Fibroblast of mammary gland (primary cell): ENCODE measurements at places on chromosomes 7 and 10.
A peak's percentile ranks its signal among the peaks of the same experiment; 100 is the strongest.

DNA sequence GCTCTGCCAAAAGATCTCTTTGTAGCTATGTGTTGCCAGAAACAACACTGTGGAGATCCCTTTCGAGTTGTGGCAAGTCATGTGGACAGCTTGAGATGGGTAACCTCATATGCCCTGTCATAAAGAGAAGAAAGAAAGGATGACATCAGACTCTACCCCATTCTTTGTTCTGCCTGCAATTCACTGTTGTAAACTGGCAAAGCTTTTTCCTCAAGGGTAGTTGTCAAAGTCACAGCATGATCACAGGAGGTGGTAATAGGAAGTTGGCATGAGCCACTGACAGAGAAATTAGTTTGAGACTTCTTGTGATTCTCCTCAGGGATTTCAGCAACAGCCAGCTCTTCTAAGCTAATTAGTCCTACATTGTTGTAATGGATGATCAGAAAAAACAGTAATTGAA is 19.4 kb upstream of the MINDY3 start:
- DNase-seq: no peak

DNA sequence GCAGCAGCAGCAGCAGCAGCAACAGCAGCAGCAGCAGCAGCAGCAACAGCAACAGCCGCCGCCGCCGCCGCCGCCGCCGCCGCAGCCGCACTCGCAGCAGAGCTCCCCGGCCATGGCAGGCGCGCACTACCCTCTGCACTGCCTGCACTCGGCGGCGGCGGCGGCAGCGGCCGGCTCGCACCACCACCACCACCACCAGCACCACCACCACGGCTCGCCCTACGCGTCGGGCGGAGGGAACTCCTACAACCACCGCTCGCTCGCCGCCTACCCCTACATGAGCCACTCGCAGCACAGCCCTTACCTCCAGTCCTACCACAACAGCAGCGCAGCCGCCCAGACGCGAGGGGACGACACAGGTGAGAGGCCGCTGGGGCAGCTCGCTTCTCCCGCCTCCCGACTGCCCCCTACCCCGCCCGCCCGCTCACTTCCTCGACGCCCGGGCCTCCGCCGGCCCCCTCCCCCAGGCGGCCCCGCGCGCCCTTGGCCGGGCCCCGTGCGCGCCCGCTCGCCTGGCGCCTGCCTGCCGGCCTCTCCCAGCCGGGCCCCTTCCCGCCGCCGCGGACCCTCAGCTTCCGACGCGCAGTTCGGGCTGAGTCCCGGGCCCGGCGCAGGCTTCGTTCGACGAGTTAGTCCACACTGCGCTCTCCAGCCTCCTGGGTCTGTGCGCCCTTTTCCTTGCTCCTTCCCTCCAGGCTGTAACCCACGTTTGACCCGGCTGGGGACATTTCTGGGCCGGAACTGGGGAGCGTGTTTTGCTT is 882 bp downstream of the DLX6 start:
- peak; percentile 15 for DNase-seq

GRCh38 chr7:55129541-55130394 is 111.0 kb downstream of the EGFR start:
- DNase-seq: peak; percentile 82

DNA sequence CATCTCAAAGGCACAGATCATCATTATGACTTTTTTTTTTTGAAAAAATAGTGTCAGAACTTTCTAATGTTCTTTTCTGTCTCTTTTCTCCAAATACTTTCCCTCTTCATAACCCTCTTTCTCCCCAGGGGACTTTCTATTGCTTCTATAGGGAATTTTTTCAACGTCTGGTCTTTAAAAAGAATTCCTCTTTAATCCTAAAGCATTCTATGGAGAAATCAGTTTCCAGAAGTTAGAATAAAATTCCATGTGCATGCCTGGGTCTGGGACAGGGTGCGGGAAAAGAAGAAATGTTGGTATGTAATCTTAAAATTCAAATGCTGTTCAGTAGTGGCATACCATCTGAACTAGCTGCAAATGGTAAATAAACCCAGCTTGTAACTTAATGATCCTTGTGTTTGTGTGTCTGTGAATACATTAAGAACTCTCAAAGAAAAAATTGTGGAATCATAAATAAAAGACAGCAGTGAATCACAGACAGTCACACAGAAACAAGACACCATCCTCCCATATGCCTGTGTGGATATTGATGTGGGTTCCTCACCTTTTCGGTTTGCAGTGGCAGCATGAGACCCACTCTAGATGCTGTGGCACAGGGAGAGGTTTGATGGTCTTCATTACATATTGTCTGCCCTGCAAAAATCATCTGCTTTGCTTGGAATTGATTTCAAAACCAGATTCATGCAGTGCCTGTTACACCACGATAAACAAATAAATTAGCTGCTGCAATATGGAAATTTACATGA is 374.7 kb upstream of the NRP1 start:
- no peak for DNase-seq

DNA sequence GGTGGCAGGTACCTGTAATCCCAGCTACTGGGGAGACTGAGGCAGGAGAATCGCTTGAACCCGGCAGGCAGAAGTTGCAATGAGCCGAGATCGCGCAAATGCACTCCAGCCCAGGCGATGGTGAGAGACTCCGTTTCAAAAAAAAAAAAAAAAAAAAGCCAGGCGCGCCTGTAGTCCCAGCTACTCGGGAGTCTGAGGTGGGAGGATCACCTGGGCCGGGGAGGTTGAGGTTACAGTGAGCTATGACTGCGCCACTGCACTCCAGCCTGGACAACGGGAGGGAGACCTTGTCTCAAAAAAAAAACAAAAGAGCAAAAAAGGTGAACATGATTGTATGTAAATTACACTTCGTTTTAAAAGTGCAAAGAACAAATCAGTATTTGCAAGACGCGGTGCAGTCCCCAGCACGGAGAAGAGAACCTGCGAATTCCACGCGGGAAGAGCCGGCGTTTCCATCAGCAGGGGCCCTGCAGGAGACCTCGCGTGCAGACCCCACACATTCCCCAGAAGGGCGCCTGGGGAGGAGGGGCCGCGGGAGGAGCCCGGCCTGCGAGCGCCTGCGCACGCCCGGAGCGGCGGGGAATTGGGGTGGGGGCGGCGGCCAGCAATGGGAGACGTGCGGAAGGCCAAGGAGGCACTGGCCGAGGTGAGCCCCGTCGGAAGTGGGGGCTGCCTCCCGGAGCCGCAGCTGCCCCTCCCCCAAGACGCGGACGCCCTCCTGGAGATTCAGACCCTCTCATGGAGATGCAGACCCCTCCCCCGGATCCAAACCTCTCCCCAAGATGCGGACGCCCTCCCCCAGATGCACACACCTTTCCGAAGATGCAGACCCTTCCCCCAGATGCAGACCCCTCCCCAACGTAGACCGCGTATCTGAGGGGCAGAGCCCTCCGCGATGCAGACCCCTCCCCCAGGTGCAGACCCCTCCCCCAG is 16.7 kb upstream of the SUN1 start:
- DNase-seq: no peak

DNA sequence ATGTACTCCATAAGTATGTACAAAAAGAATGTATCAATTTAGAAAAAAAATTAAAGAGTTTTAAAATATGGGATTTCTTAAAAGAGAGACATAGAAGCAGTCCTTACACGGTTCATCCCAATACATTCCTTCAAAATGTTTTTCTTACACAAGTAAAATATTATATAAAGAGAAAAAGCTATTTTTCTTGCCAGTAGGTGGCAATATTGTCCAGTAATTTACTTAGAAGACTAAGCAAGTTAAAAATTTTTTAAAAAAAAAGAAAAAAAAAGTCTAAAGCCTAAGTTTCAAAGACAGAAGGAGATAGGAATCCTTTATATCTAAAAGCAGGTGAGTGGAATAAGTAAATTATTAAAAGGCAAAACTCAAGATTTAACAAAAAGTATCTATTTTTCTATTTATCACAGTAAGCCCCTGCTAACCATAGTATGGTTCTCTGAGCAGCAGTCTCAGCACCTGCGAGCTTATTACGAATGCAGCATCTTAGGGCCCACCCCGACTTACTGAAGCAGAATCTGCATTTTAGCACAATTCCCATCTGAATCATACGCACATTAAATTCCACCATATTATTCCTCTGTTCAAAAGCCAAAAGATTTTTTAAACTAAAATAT is 240.6 kb downstream of the DGKI start:
- DNase-seq: peak; percentile 71

GRCh38 chr10:2619916-2620315 is 447.4 kb upstream of the PFKP start:
- DNase-seq: no peak

DNA sequence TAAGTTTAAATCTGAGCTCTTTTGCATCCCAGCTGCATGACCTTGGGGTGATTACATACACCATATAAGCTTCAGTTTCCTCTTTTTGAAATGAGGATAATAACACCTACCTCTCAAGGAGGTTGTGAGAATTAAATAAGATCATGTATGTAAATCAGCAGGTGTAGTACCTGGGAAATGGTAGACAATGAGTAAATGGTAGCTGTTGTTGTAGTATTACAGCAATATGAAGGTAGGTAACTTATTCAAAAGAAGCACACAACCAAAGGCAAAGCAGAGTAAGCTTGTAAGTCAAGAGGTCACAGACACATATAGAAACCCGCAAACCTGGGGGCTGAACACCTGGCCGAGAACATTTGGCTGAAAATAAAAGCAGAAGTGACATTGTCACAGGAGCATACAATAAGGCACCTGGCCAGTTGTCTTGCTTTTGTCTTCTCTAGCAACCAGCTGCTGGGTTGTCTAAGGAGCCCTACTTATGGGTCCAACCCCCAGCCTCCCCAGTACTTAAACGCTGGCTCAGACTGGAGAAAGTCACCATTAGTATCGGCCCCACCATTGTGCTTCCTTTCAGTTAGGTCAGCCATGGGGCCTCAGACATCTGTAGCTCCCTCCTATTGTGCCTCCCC is 203.6 kb upstream of the MKLN1 start:
- no peak for DNase-seq

DNA sequence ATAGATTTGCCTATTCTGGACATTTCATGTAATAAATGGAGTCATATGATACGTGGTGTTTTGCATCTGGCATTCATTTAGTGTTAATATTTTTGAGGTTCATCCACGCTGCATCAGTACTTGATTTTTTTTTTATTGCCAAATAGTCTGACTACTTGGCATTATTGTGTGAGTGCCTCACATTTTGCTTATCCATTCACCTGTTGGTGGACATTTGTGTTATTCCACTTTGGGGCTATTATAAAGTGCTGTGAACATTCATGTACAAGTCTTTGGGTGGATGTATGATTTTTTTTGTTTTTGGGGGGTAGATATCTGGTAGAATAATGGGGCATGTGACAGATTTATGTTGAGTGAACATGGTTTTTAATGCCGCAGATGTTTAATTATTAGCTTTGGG is 19.7 kb downstream of the CUL1 start:
- peak; percentile 23 for DNase-seq

DNA sequence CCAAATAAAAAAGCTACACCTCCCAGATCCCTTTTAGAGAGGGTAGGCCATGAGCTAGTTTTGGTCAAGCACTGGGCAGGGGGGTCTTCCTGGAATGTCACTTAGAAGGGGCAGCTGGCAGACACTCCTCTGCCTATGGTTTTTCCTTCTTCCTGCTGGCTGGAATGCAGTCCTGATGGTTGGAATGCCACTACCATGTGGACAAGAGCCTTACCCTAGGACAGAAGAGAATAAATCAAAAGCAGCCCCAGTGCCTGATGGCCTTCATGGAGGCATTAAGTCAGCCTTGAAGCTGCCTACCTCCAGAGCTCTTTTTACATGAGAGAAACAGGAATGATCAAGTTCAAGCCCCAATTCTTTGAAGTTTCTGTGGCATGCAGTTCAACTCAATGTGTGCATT is 43.5 kb upstream of the SORBS1 start:
- DNase-seq: no peak

DNA sequence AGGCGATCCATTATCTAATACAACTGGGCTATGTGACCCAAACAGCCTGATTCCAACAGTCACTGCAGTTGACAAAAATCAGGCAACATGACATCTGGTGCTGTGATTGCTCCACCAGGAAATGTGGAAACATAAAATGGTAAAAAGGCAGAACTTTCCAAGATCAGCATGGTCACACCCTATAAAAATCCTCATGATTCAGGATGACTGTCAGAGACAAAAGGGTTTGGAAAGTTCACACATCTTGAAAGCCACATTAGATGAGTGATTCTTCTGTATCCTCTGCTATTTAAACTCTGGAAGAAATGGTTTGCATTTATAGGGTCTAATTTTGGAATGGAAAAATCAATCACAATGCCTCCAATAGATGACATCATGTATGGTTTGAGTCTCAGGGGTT is 662.6 kb upstream of the IGFBP3 start:
- DNase-seq: peak; percentile 81

DNA sequence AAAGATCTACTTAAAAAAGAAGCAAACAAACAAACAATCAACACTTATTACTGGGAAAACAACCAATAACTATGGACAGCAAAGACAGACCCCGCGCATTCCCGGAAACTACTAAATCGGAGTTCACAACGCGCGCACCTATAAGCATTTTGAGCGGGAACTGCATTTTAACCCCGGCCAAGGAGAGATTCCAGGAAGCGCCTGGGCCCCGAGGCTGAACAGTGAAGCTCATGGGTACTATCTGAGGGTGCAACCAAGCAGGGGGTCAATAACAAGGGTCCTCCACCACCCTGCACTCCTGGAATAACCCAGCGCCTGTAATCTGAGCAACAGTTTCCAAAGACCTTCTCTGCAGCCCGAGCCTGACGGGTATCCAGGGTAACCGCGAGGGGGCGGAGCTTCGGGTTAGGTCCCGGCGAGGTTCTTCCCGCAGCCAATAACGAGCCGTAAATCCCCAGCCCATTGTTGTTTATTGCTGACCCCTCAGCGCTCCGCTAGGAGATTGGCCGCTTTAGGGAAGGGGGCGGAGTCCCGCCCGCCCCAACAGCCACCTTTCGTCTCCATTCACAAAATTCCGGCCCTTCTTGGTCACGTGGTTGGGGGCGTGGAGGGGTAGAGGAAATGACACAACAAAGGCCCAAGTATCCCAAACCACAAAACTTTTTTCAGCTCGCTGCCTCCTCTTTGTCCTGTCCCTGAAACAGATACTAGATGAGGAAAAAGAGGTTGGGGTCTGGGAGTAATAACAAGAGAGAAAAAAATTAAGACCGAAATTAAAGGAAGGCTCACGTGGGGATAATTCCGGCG is 1.7 kb upstream of the ETV1 start:
- DNase-seq: peak; percentile 98

- no peak for DNase-seq
Measured at GRCh38 chr7:99030457-99030856, 113.5 kb downstream of the SMURF1 start.

DNA sequence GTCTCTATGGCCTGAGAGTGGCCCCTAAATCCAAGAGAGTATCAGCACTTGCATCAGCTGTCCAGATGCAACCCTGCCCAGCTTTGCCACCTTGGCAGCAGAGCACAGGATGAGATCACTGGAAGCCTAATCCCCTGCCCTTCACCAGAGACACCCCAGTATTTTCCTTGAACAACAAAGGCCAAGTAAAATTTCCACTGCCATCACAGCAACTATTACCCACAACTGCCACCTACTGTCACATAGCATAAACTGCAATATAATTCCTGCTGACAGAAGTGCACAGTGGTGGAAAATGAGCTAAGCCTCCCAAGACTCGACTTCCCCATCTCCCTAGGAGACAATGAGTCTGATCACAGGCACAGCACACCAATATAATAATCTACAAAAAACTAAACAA is 462.8 kb upstream of the ZWINT start:
- no peak for DNase-seq
